ENCODE measurements at places on chromosomes 16 and 17. TPM values are rescaled to one million over a fixed set of nuclear protein-coding genes. Genes with fewer than 3 reads are reported as not detected.
A peak's percentile ranks its signal among the peaks of the same experiment; 100 is the strongest.

DNA sequence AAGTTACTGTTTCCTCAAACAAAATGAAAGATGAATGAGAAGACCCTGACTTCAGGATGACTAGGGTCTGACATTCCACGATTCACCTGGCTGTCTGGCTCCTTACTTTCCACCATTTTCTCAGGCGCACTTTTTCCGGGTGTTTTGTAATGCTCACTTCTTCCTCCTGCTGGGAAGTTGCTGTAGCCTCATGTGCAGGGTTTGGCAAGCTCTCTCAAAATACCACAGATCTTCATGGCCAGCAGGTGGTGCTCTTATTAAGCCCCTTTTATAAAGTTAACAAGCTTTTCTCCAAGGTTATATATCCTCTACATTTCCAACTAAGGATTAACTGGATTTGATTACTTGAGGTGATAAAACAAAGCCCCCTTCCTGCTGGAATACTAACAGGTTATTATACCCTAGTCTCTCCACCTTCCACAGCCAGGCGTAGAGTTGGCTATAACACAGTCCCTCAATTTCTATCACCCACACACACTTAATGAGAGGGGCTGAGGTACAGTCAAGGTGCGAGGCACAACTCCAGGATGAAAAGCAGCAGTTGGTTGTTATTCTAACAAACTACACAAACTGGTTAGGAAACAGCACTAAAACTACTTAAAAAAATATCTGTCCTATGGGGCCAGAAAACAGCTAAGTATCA lies 45.4 kb downstream of the STH start:
- H3K27ac ChIP-seq = peak overlapping the region; percentile 57
- DNase-seq = no peak
- no peaks in the 10 kb centered on the region for H3K27me3 ChIP-seq
- H3K36me3 ChIP-seq = peaks cover 36% of the 10 kb centered on the region
- H3K4me1 ChIP-seq = peaks cover 23% of the 10 kb centered on the region

GRCh38 chr16:4847774-4848587 lies 700 bp downstream of the UBN1 start:
- peak overlapping the region; percentile 88 for H3K27ac ChIP-seq
- H3K4me1 ChIP-seq = peaks cover 46% of the 10 kb centered on the region
- no peak for DNase-seq
- H3K27me3 ChIP-seq = no peaks in the 10 kb centered on the region
- peak overlapping the region; percentile 90 for H3K4me3 ChIP-seq
- H3K36me3 ChIP-seq = peaks cover 13% of the 10 kb centered on the region

DNA sequence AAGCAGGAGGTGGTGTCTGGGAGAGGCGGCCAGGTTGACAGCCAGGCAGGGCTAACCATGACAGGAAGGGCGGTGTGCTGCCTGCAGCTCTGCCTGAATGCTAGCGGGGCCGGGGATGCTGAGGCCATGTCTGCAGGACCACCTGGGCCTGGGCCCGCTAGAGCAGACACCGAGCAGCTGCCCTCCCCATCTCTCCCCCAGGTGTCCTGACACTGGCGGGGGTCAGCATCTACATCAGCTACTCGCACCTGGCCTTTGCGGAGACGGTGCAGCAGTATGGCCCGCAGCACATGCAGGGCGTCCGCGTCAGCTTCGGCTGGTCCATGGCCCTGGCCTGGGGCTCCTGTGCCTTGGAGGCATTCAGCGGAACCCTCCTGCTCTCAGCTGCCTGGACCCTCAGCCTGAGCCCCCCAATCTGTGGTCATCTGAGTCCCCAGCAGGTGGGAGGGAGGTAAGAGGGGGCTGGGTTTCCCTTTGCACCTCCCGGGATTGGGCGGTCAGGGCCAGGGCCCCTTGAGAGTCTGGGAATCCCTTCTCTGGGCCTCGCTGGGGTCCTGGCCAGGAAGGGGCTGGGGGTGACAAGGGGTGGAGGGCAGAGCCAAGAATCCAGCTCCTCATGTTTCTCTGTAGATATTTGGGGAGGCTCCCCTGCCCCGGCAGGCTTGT lies 7.5 kb downstream of the TMEM235 start:
- peak; percentile 72 for DNase-seq
- H3K27ac ChIP-seq = no peak overlapping the region
- no peaks in the 10 kb centered on the region for H3K36me3 ChIP-seq
- H3K4me1 ChIP-seq = peaks cover 5% of the 10 kb centered on the region
- peaks cover 2% of the 10 kb centered on the region for H3K27me3 ChIP-seq

- no peak for DNase-seq
- H3K27me3 ChIP-seq = peaks cover 13% of the 10 kb centered on the region
- H3K36me3 ChIP-seq = no peaks in the 10 kb centered on the region
- H3K27ac ChIP-seq = no peak overlapping the region
Measured at GRCh38 chr16:6146874-6147425, 1049.4 kb upstream of the EEF2KMT start.

DNA sequence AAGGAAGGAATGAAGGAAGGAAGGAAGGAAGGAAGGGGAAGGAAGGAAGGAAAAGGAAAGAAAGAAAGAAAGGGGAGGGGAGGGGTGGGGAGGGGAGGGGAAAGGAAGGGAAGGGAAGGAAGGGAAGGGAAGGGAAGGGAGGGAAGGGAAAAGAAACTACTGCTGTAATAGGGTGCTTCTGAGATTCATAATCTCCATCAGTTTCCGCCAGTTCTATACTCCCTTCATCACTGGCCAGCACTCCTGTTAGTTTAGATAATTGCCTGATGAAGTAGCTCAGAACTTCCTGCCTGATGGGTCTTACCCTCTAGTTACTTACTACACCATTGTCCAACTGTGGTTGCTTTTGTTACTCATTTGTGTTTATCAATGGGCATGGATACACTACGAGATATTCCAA lies 2.0 kb upstream of the KRTAP9-6 start:
- H3K27ac ChIP-seq = no peak overlapping the region
- H3K4me3 ChIP-seq = no peak overlapping the region
- H3K4me1 ChIP-seq = no peaks in the 10 kb centered on the region
- DNase-seq = no peak
- H3K36me3 ChIP-seq = no peaks in the 10 kb centered on the region
- peaks cover 20% of the 10 kb centered on the region for H3K27me3 ChIP-seq

DNA sequence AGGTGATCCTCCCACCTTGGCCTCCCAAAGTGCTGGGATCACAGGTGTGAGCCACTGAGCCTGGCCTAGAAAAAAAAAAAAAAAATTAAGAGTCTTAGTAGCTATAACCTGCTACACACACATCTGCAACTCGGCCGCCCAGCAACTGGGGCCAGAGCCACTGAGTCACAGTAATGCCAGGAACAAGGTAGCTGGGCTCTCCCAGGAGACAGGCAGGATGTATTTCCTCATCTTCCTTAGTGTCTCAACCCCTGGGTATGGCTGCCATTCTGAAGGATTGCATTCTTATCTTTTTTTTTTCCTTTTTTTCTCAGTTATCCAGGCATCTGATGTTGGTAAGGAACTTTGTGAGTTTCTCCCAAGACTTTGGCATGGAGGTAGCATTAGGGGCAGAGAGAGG lies 7.1 kb upstream of the PSMD3 start:
- no peak overlapping the region for H3K4me3 ChIP-seq
- peaks cover 64% of the 10 kb centered on the region for H3K27me3 ChIP-seq
- H3K27ac ChIP-seq = no peak overlapping the region
- H3K36me3 ChIP-seq = no peaks in the 10 kb centered on the region
- no peak for DNase-seq
- peaks cover 4% of the 10 kb centered on the region for H3K4me1 ChIP-seq

- H3K27me3 ChIP-seq = no peaks in the 10 kb centered on the region
- peaks cover 5% of the 10 kb centered on the region for H3K36me3 ChIP-seq
- peaks cover 19% of the 10 kb centered on the region for H3K4me1 ChIP-seq
- H3K27ac ChIP-seq = peak overlapping the region; percentile 99
Measured at GRCh38 chr17:36544044-36544306, 744 bp upstream of the GGNBP2 start.

- no peak overlapping the region for H3K27ac ChIP-seq
- H3K4me3 ChIP-seq = no peak overlapping the region
- no peaks in the 10 kb centered on the region for H3K4me1 ChIP-seq
- no peaks in the 10 kb centered on the region for H3K36me3 ChIP-seq
- peaks cover 43% of the 10 kb centered on the region for H3K27me3 ChIP-seq
Measured at GRCh38 chr16:27801289-27801945, 251.5 kb downstream of the KATNIP start.

GRCh38 chr16:88331989-88332920 lies 50.5 kb upstream of the ZNF469 start:
- no peaks in the 10 kb centered on the region for H3K36me3 ChIP-seq
- DNase-seq = no peak
- H3K4me3 ChIP-seq = no peak overlapping the region

GRCh38 chr16:87834668-87835473 lies 34.4 kb downstream of the SLC7A5 start:
- no peaks in the 10 kb centered on the region for H3K4me1 ChIP-seq
- no peak overlapping the region for H3K27ac ChIP-seq
- no peaks in the 10 kb centered on the region for H3K27me3 ChIP-seq
- no peak overlapping the region for H3K4me3 ChIP-seq

DNA sequence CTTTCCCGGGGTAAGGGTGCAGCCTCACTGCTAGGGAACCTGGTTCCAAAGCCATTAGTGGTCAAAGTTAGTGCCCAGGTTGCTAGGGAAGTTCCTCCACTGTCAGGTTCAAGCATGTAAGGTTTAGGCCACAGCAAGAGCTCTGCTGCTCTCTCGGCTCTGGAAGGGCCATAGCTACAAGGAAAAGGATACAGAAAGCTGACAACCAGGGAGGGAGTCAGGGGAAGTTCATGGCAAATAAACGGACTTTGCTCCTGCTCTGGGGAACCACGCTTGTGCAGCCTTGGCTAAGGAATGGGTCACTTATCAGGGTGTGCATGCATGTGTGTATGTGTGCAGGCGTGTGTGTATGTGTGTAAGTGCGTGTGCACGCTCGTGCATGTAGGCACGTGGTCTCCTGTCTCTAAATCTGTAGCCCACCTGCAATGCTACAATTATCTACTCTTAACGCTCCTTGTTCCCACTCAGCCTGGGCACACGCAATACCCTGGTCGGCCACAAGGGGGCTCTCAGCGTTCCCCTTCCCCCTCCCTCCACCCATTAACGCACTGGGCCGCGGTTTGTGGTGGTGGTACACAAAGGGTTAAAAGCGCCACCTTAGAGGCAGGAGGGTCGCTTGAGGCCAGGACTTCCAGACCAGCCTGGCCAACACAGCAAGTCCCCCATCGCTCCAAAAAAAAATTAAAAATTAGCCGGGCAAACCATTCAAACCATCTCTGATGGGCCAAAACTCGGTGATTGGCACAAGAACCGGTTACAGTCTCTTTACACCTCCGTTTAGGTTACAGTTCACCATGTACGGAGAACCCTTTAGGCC lies 48.4 kb upstream of the KDM8 start:
- DNase-seq = peak; percentile 71
- peaks cover 5% of the 10 kb centered on the region for H3K4me1 ChIP-seq
- no peaks in the 10 kb centered on the region for H3K36me3 ChIP-seq
- H3K4me3 ChIP-seq = no peak overlapping the region
- H3K27me3 ChIP-seq = no peaks in the 10 kb centered on the region

- no peaks in the 10 kb centered on the region for H3K27me3 ChIP-seq
- peaks cover 34% of the 10 kb centered on the region for H3K4me1 ChIP-seq
- H3K36me3 ChIP-seq = peaks cover 3% of the 10 kb centered on the region
- H3K27ac ChIP-seq = peak overlapping the region; percentile 4
- no peak overlapping the region for H3K4me3 ChIP-seq
Measured at GRCh38 chr17:81049973-81050551, 15.1 kb downstream of the BAIAP2 start.

GRCh38 chr16:80611930-80612327 lies 71.1 kb downstream of the DYNLRB2 start:
- H3K36me3 ChIP-seq = peaks cover 1% of the 10 kb centered on the region
- DNase-seq = no peak
- H3K4me3 ChIP-seq = no peak overlapping the region
- H3K27me3 ChIP-seq = no peaks in the 10 kb centered on the region
- H3K4me1 ChIP-seq = peaks cover 11% of the 10 kb centered on the region

DNA sequence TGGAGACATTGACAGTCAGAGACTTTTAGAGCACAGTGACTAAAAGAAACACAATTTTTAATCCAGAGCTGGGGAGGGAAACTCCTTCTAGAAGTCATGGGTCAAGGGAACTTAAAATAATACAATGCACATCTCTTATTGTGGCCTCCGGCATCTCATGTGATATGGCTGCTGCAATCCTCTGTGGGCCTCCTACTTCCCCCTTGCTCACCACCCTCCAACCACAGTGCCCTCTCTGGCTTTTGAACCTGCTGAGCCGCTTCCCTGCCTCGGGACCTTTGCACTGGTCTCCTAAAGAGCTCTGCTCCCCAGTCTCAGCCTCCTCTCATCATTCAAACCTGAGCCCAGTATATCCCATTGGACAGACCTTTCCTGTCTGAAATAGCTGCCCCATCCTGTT lies 47.6 kb downstream of the HS3ST2 start:
- DNase-seq = no peak
- H3K4me3 ChIP-seq = no peak overlapping the region
- H3K36me3 ChIP-seq = no peaks in the 10 kb centered on the region
- peaks cover 7% of the 10 kb centered on the region for H3K27me3 ChIP-seq

- H3K36me3 ChIP-seq = peaks cover 12% of the 10 kb centered on the region
- H3K4me1 ChIP-seq = peaks cover 28% of the 10 kb centered on the region
- DNase-seq = peak; percentile 76
Measured at GRCh38 chr17:67377488-67378453, 690 bp downstream of the PITPNC1 start.

DNA sequence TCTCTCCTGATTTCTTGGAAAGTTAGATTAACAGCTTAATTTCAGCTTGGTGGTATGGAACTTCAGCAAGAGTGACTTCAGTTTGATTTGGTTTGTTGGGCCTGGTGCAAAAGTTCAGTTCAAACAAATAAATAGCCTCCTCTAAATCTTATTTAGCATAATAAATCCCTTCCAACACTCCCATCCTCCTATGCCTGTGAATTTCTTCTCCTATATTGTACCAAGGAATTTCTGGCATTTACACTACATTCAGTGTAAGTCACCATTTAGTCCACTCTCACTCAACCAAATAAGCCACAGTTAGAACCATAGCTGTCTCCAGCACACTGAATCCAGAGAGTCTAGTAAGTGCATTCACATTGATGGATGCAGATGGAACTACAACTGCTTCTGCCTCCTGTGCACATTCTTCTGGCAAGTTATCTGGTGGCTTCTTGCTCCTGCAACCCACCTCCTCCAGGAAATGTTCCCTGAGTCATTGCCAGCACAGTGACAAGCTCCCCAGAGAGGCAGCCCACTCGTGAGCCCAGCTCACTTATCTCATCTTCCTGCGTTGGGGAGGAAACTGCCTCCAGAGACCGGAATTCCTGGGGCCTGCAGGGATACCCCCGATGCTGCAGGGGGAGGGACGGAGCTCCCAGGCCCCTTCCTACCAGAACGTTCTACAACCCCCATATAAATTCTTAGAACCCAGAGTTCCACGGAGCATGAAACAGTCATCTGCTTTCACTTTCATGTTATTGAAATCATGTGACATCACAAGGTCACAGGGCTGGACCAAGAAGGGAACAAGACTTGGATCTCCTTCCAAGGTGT lies 318.3 kb downstream of the PHKB start:
- no peak for DNase-seq
- no peaks in the 10 kb centered on the region for H3K27me3 ChIP-seq
- H3K36me3 ChIP-seq = no peaks in the 10 kb centered on the region
- no peaks in the 10 kb centered on the region for H3K4me1 ChIP-seq
- H3K27ac ChIP-seq = no peak overlapping the region

- peaks cover 6% of the 10 kb centered on the region for H3K27me3 ChIP-seq
- no peak overlapping the region for H3K4me3 ChIP-seq
- no peaks in the 10 kb centered on the region for H3K4me1 ChIP-seq
- no peaks in the 10 kb centered on the region for H3K36me3 ChIP-seq
- no peak for DNase-seq
Measured at GRCh38 chr17:73990290-73990689, 213.2 kb upstream of the RPL38 start.

- peaks cover 3% of the 10 kb centered on the region for H3K27me3 ChIP-seq
- H3K27ac ChIP-seq = peak within 1 kb of the TSS; percentile 70
- peak; percentile 88 for DNase-seq
- H3K4me1 ChIP-seq = peaks cover 47% of the 10 kb centered on the region
- no peaks in the 10 kb centered on the region for H3K36me3 ChIP-seq
- peak within 1 kb of the TSS; percentile 88 for H3K4me3 ChIP-seq
Measured at GRCh38 chr17:17681187-17681743, at the start of gene RAI1. Gene RAI1, plus strand, starts transcription at chr17:17681458. Its CDS starts 111,491 bp downstream, at chr17:17792949.

Gene STAT3
- total RNA-seq = 64.9 TPM

Gene FHOD1
- 15.2 TPM for total RNA-seq

Gene CYGB
- total RNA-seq = 10.0 TPM
